ENCODE measurements at places on chromosomes 1 and 21. TPM values are rescaled to one million over a fixed set of nuclear protein-coding genes. Genes with fewer than 3 reads are reported as not detected.

ABCG1 gene
- total RNA-seq, result 9.7 TPM

GSTM4 gene
- total RNA-seq, result 29.9 TPM

PADI4 gene
- 0.61 TPM for total RNA-seq

THEM5 gene
- total RNA-seq, result not detected

PRDM16 gene
- 14.0 TPM for total RNA-seq

MSH4 gene
- 0.32 TPM for total RNA-seq

XCL2 gene
- total RNA-seq, result not detected

SRGAP2C gene
- total RNA-seq, result 8.3 TPM

GRCh38 chr1:47917687-47918086, 79.5 kb downstream of the TRABD2B start:
- DNase-seq, result no peak

DNA sequence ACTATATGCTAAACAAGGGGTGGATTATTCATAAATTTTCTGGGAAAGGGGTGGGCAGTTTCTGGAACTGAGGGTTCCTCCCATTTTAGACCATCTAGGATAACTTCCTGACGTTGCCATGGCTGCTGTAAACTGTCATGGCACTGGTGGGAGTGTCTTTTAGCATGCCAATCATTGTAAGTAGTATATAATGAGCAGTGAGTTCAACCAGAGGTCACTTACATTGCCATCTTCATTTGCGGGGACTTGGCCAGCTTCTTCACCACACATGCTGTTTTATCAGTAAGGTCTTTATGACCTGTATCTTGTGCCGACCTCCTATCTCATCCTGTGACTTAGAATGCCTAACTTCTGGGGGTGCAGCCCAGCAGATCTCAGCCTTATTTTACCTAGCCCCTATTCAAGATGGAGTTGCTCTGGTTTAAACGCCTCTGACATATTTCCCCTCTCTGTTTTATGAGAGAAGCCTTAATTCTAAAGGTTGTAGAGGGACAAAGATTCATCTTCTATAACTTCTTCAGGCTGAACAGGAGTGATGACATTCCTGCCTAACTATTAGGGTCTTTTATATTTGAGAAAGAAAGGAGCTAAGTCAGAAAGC, 60.4 kb downstream of the DIP2A start:
- no peak for DNase-seq

DNA sequence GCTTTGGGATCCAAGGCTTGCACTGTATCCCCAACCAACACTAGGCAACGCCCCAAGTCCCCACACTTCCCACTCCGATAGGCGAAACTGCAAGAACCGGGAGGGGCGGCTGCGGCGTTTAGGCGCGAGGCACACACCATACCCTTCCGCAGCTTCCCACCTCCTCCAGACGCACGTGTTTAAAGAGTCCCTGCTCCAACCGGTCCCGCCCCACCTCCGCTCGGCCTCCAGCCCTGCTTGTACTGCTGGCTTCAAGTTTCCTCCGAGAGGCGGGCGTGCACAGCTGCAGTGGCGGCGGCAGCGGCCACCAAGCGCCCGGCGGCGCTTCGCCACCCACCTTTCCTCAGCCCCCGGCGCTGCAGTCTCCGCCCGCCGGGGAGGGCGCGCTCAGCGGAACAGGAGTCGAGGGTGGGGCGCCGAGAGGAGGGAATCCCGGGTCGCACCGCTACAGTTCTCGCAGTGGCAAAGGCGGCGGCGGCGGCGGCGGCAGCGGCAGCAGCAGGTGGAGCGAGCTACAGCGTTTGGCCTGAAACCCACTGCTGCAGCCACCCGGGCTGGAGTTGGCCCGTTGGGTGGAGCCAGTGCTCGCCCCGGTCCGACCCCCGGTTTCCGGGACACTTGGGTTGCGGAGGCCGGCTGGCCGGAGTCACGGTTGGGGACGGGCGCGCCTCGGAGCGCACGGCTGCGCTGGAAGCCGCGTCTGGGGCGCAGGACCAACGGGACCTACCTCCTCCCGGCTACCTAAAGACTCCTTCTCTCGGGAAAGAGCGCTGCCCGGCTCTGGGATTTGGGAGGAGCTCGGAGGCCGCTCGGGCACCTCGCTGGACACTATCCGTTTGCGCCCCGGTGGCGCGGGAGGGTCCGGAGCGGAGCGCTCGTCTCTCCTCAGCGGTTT, at the start of gene CNIH3:
TSS of gene CNIH3 (plus strand) at position 457 of the 895 bp plus-strand sequence. CDS start 858 bp downstream, outside the sequence.
- no peak for DNase-seq

GRCh38 chr1:5637171-5637570, 355.1 kb downstream of the NPHP4 start:
- no peak for DNase-seq

GRCh38 chr1:65486613-65487012, 66.1 kb downstream of the LEPR start:
- DNase-seq, result no peak

DNA sequence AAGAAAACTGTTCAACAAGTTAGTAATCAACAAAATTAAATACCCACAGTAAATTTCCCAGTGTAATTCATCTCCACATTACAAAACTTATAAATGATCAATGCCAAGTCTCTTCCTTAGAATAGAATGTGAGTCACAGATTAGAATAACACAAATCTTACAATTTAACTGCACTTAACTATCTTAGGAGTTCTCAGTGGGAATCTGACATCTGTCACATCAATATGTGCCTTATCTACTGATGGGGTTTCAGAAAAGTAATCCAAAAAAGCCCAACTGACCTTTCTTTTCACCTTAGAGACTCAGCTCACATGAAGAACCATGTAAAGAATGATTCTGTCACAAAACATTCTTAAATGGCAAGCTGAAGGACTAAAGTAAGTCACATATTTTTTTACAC, 141.4 kb downstream of the RERE start:
- no peak for DNase-seq
